ENCODE measurements at places on chromosomes 3 and 15. TPM values are rescaled to one million over a fixed set of nuclear protein-coding genes. Genes with fewer than 3 reads are reported as not detected.

The FEZF2 gene
- not detected for polyA plus RNA-seq

The FETUB gene
- 0.07 TPM for polyA plus RNA-seq

The EPHA3 gene
- 2.7 TPM for polyA plus RNA-seq

The PCSK6 gene
- polyA plus RNA-seq, result 7.7 TPM

The SERPINI2 gene
- polyA plus RNA-seq, result 1.3 TPM

The ZNF662 gene
- polyA plus RNA-seq, result 3.1 TPM

The GASK1A gene
- 1.5 TPM for polyA plus RNA-seq

The MB21D2 gene
- polyA plus RNA-seq, result 1.3 TPM

The SPINT1 gene
- 0.43 TPM for polyA plus RNA-seq

The TM4SF1 gene
- 130 TPM for polyA plus RNA-seq

- DNase-seq, result peak; percentile 80
Observed at GRCh38 chr3:114451561-114452018, 157.8 kb downstream of the TIGIT start.

GRCh38 chr15:70487387-70487740 is 276.0 kb downstream of the UACA start:
- no peak for DNase-seq

DNA sequence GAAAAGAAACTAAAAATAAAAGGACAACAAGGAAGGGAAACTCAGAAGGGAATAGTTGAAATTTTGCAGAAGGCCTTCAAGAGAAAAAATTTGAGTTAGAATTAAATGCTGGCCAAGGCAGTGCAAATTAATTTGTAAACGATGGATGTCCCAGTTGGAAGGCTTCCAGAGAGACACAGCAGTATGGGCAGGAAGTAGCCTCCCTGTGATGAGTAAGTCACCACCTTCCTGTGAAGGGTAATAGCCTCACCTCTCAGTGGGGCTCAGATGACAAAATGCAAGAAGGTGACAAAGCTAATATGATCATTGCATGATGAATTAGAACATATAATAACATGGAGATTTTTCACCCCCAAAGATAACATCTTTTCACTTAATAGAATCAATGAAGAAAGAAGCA is 27.3 kb upstream of the TMCO5A start:
- DNase-seq, result no peak

DNA sequence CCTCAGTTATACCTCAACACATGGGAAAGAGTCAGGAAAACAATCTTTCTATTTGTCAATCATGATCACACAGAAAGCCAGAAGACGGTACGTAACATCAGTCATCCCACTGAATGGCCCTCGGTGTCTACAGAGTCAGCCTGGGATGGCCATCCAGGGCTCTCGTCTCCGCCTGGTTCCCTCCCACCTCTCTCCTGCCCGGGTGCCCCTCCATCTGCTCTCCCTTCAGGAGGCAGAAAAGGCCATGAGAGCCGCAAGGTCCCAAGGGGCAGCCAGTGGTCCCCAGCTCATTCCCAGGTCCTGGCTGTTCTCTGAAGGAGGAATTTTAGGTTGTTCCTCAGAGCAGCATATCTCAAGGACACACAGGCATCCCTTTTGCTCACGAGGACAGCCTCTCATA is 4.4 kb upstream of the LRRC15 start:
- DNase-seq, result no peak

GRCh38 chr15:51884517-51885236 is 55.2 kb downstream of the TMOD3 start:
- DNase-seq, result no peak

- peak; percentile 65 for DNase-seq
Observed at GRCh38 chr3:194632809-194633348, 340 bp downstream of the TMEM44 start.

DNA sequence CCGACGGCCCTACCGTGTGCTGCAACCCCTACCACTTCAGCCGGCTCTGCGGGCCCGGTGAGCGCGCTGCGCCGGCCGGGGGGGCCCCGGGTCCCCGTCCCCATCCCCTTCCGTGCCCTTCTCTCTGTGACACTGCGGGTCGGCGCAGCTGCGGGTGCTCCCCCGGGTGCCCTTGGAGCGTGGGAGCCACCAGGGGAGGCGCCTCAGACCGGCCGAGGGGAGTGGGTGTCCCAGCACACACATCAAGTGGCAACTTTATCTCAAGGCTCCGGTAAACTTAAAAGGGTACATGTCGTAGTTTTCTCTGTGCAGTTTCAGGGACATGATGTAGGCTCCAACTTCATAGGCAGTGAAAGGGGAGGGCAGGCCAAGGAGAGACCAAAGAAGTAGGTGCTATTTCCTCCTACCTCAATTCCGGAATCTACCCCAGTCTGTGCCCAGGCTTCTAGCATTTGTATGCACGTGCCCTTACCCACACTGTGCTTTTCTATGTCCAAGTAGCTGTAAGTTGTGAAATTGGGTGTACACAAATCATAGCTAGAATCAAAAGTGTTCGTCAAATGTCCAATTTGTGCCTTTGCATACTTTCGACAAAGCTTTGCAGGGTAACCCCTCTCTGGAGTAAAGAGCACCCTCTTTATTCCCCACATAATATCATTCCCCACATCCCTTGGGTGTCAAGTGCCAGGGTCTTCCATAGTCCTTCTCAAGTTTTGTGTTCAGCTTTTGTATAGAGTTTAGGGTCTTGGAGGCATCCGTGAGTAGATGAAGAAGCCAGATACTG is 2.2 kb downstream of the SMAD6 start:
- DNase-seq, result peak; percentile 74

- DNase-seq, result no peak
Observed at GRCh38 chr15:51589881-51590568, 32.5 kb downstream of the DMXL2 start.

- DNase-seq, result no peak
Observed at GRCh38 chr3:156160647-156161046, 40.3 kb downstream of the KCNAB1 start.

DNA sequence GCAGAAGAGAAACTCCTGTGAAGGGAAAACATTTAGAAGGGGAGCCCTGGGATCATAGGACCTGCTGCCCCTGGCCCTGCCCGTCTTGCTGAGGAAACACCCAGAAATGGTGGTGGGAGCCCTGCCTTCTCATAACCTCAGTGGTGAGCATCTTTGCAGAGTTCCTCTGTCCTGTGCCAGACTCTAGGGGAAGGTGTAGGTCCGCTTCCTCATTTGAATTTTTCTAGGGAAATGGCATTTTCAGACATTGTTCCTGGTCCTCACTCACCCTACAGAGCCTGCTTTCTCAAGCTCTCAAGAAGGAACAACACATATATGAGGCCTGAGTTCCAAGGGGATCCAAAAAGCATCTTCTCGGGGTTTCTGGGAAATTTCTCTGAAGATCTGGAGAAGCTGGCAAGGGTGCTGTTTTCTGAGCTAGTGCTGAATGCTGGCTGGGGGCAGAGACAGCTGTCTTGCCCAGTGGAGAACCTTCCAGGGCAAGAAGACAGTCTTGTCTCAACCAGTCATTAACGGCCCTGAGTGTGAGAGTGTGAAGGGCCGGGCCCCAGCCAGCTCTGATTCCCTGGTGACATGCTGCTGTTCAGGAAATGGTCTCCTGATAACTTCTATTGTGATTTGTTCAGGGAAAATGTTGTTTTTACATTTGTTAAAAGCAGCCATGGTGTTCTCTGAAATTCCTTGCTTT is 283.1 kb upstream of the LRRFIP2 start:
- peak; percentile 64 for DNase-seq

DNA sequence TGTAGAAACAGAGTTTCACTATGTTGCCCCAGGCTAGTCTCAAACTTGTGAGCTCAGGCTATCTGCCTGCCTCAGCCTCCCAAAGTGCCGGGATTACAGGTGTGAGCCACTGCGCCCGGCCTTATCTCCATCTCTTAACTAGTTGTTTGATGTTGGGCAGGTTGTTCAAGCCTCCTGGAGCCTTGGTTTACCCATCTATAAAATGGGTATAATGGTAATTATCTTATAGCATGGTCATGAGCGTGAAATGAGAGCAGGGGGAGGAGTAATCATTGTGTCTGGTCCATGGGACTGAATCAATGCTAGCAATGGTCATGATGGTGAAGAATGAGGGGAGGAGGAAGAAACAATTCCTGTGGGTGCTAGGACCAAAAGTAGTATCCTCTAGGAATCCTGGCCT is 32.0 kb downstream of the SMAD3 start:
- DNase-seq, result no peak

GRCh38 chr15:81308260-81308659 is 15.7 kb downstream of the STARD5 start:
- no peak for DNase-seq

DNA sequence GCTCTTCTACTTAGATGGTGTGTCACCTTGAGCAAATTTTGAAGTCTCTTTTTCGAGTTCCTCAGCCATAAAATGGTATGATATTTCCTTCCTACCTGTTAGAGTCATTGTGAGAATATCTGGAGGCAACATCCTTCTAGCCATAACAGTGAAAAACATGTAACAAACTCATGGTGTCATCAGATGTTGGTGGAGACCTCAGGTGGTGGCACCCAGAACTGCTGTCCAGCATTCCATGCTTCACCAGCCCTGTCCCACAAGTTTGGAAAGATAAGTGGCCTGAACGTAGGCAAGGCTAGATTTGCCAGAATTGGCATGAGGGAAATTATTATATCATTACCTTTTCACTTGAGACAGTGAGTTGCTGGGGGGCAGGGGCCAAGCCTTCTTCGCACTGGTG is 30.4 kb downstream of the GASK1A start:
- DNase-seq, result no peak

DNA sequence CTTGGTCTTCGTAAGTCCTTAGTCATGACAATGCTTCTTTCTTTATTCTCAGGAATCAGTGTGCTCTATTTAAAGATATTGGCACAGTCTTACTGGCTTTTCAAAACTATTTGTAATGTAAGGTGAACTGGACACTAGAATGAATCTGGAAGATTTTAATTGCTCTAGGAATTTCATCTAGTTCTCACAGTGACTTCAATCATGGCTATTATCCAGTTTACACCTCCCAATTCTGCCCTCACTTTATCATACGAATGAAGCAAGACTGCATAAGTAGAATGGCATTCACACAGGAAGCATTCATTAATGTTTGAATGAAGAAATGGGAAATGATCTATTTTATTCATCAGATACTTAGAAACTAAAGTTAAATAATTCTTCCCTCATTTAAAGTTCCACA is 26.7 kb upstream of the DRD3 start:
- DNase-seq, result no peak

DNA sequence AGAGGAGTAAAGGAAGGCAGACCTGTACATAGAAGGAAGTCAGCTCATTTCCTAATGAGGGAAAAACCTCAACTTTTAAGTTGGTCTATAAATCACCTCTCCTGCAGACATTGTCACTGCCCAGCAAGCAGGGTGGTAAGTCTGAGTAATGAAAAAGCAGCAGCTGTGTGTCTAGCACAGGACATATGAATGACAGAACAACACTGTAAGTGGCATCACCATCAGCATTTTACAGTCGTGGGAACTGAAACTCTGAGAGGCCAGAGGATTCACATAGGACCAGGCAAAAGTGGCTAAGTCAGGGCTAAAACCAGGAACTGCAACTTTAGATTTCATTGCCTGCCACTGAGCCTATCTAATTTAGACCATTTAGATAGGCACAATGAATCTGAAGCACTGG is 235.6 kb downstream of the CLSTN2 start:
- no peak for DNase-seq

DNA sequence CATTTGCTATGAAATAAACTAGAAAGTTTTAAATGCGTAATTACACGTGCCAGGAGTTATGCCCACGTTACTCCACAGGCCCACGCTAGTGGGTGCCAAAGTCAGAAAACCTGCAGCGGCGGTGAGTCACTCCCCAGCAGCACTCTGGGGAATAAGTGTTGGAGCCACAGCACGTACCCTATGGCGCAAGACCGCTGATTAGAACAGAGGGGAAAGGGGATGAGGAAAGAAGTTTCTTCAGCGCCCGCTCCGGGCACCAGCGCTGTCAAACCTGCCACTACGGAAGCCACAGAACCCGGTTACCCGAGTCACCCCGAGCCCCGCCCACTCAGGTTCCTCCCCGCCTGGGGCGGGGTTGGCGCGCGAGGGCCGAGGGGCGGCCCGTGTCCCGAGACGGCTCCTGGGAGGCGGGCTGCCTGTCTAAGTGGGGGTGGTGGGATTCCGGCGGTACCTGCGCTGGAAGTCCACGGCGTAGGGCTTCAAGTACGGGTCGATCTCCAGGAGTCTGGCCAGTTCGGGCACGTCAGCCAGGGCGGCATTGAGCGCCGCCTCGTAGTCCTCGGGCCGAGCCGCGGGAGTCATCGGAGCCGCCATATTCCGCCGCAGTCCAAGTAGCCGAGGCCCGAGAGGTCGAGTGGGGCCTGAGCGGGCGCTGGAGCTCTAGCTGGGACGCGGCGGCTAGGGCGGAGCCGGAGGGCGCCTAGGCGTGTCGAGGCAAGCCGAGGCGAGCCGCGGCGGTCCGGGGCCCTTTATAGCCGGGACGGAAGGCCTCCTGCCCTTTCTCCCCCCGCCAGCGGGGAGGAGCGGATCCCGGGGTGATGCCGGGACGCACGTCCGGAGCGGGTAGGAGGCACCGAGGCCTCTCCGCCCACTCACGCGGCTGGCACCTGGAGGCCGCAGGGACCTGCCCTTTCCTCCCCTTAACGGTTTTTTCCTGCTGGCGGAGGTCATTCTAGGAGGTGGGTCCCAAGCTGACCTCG is at the start of gene GBE1:
TSS of gene GBE1 (minus strand) at position 722 of the 980 bp plus-strand sequence. CDS start at position 594, 128 bp downstream.
- peak; percentile 94 for DNase-seq

DNA sequence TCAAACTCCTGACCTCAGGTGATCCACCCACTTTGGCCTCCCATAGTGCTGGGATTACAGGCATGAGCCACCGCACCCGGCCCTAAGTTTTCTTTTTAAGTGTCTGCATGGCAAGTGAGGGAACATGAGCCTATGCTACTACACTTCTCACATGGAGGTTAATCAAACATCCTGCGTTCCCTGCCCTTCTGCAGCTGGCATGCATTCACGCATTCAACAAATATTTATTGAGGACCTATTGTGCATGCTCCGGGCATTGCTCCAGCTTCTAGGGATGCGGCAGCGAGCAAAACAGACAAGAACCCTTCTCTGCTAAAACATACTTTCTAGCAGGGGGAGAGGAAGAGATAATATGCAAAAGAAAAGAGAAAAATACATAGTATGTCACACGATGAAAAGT is 42.6 kb upstream of the ACKR4 start:
- DNase-seq, result peak; percentile 71

GRCh38 chr3:161388855-161389254 is 17.5 kb upstream of the SPTSSB start:
- DNase-seq, result no peak

DNA sequence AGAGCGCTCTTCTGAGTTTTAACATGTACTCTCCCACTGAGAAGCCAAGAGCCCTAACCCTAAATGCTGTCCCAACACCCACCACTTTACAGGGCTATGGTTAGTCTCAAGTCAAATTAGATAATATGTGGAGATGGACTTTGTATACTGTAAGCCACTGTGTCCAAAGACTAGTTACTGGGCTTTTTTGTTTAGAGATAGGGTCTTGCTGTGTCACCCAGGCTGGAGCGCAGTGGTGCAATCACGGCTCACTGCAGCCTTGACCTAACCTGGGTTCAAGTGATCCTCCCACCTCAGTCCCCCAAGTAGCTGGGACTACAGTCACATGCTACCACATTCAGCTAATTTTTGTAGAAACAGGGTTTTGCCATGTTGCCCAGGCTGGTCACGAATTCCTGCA is 23.2 kb downstream of the ZNF445 start:
- no peak for DNase-seq

- DNase-seq, result no peak
Observed at GRCh38 chr3:178623666-178624255, 87.5 kb downstream of the KCNMB2 start.
